COLO829 (cell line): ENCODE measurements at places on chromosomes 12 and 14.

GRCh38 chr12:29943683-29944082 is 159.9 kb upstream of the TMTC1 start:
- DNase-seq = no peak

DNA sequence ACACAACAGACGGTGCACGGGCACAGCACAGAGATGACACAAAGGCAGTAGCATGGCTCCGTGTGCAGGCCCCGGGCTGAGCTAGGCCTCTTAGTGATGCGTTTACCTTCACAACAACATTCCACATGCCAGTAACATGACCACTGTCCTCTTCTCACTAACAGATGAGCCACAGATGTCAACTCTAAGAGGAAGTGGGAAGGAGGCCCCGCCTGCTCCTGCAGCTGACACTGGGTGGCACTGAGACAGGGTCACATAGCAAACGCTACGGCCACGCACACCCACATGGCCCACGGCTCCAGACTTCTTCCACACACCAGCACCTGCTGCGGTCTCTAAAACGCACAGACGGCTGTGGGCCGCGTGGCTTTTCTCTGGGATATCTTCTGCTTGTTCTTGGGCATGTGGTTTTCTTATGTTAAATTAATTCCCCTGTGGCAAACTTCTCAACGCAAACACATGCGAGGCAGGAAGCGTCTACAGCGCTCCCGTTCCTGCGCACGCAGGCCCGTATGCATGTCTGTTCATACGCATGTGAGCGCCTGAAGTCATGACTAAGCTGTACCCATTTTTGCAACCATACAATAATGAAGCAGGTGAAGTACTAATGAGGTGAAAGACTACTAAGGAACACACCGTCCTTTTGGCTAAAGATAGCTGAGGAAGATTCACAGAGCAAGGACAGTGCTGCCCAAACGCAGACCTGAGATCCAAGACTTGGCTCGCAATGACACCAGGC is 26.8 kb downstream of the AMN start:
- DNase-seq = no peak

DNA sequence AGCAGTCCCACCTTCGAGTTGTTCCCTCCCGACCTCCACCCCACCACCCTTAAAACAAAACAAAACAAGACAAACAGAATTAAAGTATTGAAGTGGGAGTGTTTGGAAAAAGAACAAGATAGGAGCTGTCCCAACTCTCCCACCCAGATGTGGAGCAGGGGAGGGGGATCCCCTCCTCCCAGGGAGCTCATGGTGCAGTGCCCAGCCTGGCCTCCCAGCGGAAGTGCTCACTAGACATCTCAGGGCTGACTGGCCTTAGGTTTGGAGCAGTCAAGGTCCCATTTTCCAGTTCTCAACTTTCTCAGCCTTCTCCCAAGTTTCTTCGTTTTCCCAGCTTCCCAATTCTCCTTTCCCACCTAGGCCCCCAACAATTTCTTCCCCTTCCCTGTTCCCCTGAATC is 2.9 kb downstream of the SP7 start:
- DNase-seq = no peak

GRCh38 chr14:100846309-100846859 is 20.5 kb downstream of the MEG3 start:
- no peak for DNase-seq

DNA sequence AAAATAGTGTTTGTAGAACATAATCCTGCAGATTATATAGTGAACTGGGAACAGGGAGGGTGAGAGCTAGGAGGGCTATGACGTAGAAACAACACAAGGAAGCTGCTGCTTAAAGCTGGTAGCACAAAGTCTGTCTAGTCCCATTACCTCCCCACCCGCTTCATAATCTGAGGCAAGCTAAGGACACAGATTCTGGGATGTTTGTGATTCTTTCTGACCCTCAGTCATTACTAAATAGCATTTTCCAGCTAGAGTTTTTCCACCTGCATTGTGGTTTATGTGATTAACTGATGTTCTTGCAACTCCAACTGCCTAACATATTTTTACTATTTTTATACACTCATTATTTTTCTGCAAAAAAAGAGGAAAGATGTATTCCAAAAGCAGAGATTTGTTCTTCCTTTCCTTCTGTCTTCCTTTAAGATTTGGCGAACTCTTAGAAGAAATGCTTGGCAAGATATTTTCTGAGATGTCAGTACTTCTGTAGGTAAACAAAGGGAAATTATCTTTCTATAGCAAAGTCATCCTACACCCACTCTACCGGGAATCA is 293.2 kb upstream of the FAR2 start:
- no peak for DNase-seq

DNA sequence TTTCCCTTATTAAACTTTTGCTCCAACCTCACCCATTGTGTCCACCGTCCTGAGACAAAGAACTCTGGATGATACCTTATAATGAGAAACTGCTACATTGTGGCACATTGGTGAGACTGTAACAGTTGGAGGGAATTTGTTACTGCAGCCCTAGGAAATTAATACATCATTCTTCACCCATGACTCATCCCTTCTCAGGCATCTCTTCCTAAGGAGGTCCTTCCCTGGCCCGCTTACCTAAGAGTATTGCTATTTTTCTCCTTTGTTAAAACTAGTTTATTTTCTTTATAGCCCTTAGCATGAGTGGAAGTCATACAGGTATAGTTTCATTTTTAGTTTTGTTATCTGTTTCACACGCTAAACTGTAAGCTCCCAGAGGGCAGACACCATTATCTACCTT is 87.1 kb downstream of the TMEM260 start:
- DNase-seq = no peak

GRCh38 chr14:94045563-94046345 is 19.6 kb downstream of the OTUB2 start:
- no peak for DNase-seq
